ENCODE measurements at places on chromosomes 1 and 21.

- no peak for DNase-seq
These were observed 186.8 kb downstream of the LRRC7 start for GRCh38 chr1:69754521-69754920.

GRCh38 chr1:14561014-14561693, 37.3 kb upstream of the KAZN start:
- DNase-seq: peak; percentile 57

DNA sequence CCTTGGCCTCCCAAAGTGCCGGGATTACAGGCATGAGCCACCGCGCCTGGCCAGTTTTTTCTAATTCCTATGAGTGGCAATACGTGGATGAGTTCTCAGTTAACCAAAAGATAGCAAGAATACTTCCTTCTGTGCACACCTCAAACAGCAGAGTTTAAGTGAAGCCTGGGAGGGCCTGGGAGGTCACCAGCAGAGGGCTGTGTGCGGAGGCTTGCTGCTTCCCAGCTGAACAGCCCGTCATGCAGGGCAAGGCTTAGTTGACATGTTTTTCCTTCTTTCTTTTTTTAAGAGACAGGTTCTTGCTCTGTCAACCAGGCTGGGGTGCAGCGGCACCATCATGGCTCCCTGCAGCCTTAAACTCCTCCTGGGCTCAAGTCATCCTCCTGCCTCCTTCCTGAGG, 17.8 kb downstream of the GNG4 start:
- DNase-seq: no peak

GRCh38 chr1:30514945-30515344, 208.4 kb downstream of the MATN1 start:
- no peak for DNase-seq

DNA sequence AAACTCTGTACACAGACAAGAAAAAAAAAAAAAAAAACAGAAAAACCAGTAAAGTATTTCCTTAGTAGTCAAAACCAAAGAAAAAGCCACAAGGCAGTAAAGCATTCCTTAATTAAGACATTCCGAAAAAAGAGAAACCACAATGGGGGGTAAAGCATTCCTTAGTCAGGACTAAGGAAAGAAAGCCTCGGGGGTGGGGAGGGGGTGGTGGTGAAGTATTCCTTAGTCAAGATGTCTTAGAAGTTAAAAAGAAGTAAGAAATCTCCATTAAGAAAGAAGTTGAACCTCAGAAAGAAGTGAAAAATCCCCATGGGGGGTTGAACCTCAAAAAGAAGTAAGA, 28.2 kb upstream of the FMO1 start:
- peak; percentile 80 for DNase-seq

DNA sequence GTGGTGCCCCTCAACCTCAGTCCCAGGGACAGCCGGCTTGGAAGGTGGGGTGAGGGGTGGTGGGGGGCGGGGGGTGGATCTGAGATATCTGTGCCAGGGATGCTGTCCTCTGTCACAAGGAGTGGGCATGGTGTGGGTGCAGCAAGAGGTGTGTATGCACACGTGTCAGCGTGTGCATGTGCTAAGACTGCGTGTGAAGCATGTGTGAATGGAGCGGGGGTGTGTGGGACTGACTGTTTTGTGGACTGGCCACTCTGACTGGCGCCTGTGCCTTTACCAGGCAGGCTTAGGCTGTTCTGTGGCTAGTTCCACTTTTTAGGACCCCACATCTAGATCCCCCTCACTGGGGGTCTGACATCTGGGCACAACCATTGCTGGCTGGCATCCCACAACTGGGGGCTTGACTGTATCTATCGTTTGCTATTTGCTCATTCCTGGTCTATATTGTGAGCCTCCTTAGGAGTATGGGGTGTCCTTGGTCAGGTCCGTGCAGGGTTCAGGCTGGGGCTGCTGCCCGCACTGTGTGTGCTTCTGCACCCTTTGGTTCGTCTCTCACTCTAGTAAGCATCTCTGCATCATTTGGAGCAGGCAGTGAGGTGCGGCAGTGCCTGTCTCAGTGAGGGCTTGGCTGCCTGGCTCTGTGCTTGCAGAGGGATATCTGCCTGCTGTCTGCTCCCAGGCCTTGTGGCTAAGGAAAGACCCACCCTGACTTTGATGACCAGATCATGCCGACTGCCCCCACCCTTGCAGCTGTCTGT, 1.9 kb downstream of the AMPD2 start:
- no peak for DNase-seq

DNA sequence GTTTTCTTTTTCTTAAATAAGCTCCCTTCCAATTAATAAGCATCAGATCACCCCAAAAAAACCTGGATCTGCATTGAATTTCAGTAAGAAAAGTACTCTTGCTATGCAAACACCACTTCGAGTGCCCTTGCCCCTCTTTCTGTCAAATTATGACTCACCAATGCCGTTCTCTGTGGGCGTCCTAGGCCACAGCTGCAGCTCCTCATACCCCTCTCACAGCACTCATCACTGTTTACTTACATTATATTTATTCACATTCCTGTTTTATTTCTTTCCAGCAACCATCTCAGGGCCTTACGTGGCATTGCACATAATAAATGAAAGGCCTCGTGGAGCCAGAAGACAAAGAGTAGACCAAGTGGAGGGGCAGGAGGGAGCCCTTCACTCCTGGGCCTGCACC, 99.1 kb upstream of the CTTNBP2NL start:
- no peak for DNase-seq

GRCh38 chr1:99768104-99768503, 1.7 kb upstream of the FRRS1 start:
- no peak for DNase-seq

DNA sequence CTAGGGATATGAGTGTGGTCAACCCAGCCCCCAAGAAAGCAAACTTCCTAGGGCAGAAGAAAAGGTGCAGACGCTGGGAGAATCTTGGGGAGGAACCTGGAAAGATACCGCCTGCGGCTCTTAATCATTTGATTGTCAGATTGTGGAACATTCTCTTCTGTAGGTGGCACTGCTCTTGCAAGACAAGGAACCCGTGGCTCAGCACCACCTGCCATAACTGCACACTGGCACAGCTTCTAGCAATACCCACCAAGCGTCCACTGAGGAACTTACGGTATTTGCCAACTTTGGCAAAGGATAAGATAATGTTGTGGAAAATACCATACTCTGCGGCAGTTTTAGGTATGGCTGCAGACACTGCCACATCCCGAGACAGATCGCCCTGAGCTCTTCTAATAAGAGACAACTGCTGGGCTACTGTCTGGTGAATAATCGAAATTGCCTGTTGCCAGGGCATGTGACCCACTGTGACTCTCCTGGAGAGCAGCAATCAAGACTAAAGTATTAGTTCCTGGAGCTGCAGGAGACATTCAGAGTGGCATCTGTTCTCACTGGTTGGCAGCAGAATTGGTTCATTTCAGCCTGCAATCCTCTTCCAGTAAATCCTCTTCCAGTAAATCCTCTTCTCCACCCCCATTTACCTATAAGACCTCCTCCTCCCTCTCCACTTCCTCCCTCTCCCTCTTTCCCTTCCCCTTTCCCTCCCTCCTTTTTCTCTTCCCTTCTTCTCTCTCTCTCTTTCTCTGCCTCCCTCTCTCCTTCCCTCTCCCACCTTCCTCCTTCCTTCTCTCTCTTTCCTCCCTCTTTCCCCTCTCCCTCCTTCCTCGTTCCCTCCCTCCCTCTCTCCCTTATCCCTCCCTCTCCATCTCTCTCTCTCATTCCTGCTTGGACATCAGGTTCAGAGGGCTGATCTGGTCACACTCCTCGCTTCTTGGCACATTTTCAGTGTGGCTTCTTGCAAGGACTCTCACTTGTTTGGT, 49.7 kb upstream of the B3GALT5 start:
- DNase-seq: no peak

DNA sequence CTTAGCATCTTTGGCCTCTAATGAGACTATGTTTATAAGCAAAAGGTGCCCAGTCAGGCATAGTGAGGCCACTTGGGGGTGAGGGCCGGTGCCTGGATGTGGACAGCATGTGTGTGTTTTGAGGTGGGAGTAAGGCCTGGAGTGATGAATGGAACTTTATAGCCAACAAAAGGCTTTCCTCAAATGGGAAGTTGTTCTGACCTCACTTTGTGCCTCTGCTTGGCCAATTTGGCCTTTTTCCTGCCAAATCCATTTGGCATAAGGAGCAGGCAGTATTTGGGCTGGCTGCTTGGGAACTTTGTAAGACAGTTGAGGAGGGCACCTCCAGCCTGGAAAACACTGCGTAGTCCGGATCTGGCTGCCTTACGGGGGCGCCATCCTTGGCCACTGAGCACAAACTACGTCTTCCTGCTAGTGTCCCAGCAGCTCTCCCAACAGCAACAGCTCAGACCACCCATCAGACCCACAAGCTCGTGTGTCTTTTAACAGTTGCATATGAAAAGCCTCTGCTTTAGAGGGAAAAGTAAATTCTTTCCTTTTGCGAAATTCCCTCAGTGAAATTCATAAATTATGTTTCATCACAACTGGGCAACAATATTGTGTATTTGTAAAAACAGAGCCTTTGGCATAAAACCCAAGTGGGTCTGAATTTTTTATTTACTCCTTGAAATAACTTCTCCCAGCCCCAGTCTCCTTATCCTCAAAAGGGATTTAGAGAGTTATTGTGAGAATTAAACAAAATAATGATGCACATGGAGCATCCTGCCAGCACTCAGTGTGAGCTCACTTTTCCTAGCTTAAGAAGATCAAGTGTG, 322.9 kb downstream of the DISC1 start:
- DNase-seq: no peak

DNA sequence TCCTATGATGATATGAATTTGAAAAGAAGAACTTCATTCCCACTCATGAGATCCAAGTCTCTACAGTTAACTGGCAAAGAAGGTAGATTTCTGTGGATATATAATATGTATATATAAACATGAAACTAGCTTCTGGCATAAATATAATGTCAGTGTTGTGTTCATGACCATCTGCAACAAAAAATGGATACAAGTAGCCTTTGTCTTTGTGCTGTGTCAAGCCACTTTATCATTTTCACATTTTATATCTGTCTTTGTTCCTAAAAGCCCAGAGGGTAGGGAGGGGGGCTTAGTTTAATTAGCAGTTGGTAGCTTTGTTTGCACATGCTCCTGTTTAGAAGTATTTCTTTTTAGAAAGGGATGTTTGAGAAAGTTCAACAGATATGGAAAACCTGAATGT, 56.2 kb upstream of the FASLG start:
- no peak for DNase-seq

GRCh38 chr1:8065369-8065768, 39.3 kb upstream of the ERRFI1 start:
- DNase-seq: no peak

DNA sequence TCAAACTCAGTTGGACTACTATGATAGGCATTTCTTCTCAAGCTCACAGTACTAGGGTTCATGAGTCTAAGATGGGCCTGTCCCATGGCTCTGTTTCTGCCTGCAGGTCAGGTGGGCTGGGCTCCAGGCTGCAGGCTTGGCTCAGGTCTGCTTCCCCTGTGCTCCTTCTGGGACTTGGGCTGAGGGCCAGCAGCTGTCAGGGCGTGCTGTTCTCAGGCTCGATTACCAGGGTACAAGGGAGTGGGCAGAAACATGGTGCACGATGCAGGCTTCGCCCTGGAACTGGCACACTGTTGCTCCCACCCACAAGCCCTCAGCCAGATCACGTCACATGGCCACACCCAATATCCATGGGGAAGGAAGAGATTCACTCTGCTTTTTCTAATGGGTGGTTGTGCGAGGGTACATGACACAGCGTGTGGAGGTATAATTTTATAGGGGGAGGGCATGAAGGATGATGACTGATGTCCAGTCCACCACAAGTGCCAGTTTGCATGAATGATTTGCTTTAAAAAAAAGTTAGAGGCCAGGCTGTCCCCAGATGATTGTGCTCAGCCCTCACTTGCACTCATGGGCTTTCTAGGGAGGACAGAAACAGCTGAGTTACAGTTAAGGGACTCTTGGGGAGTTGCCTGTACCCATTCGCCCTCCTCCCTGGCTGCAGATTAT, 118.0 kb downstream of the ACTL8 start:
- DNase-seq: peak; percentile 37

- DNase-seq: no peak
These were observed 38.3 kb upstream of the GJA5 start for GRCh38 chr1:147798731-147799130.

DNA sequence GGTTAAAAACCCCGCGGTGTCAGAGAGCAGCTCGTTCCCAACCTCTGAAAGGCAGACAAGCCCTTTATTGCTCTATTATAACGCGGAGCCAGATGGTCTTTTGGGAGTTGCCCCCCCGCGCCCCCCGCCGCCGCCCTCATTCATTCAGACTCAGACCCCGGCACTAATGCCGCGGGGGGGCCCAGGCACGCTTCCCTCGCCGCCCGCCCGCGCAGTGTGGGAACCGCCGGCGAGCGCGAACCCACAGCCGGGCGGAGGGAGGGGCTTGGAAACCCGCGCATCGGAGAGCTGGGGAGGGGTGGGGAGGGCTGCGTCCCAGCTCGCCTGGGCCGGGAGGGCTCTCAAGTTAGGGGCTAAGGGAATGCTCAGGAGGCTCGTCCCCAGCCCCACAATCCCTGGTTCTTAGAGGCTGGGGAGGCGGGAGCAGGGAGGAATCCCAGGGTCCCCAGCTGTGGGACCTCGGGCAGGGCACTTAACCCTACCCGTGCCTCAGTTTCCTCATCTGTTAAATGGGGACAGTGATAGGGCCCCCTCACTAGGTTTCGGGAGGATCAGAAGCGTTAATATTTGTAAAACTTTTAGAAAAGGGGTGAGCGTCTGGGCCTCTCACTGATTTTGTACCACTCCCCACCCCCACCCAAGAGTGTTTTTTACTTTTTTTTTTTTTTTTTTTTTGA, 10.9 kb upstream of the HES5 start:
- DNase-seq: no peak

DNA sequence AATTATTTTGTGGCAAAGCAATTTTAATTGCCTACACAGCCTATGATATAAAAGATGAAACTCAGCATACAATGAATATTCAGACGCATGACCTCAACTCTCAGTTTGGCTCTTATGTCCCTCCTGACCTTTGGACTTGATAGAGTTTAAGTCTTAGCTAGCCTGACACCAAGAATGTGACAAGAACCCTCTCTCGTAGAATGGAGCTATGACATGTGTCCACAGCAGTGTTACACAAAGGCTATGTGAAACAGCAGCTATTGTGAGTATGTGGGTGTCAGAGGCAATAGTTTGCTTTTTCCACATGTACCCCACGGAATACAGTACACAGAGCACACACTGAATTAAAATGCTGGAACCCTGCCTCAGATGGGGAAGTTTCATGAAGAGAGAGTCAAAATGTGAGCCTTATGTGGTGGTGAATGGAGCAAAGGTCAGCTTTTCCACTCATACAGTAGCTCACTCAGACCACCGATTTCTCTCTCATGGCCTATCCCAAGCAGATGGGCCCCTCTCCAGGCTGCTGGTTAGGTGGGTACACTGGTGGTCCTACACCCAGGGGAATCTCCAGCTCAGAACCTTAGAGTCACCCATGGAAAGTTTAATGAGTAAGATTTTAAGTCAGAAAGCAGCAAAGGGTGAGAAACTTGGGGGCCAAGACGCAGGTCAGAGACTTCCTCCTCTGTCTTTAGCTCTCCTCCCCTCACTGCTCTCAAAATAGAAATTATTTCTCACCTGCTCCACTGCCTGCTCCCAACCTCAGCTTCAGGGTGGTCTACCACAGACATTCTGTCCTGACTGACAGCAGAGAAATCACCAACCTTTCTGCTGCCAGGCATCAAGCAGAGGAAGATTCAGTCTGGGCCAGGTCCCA, 10.1 kb upstream of the XCL2 start:
- no peak for DNase-seq

GRCh38 chr1:204650911-204651570, 34.5 kb downstream of the LRRN2 start:
- peak; percentile 33 for DNase-seq
